NCI-H2227 treated with DMSO at 0.1 percent for 48 hours (cell line): ENCODE measurements at places on chromosomes 2 and 18.

GRCh38 chr2:174439950-174440349 is 44.4 kb downstream of the SCRN3 start:
- DNase-seq = no peak

- DNase-seq = no peak
Observed at GRCh38 chr2:146119586-146119985, 1599.7 kb upstream of the ZEB2 start.

DNA sequence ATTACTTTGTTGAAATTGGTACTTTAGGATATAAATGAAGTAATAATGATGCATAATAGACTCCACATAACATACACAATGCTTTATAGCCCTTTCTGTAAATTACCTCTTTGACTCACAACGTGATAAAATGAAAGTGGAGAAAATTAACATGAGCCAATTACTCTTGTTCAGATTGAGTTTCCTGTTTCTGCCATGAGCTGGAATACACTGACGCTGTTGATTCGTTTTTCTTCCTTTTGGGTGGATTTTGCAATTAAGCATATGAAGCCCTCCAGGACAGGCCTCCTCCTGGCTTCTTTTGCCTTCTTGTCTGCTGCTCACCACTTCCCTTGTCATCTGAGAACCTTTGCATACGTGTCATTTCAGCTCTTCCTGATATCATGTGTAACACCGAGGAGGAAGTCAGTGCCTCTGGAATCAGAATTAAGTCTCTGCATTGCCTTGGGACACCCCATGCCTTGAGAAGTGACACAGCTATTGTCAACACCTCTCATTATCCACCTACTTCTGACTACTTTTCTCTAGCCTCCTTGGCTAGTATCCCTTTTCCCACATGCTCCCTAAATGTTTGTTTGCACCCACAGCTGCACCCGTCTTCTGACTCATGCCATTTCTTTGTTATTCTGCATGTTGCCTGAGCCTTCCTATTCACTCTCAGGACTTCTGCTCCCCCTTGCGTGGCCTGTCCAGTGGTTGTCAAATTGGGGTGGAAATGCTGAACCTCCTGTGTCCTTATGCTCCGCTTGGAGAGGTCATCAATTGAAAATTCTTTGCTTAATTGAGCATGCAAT is 134.1 kb downstream of the FMNL2 start:
- DNase-seq = no peak

- no peak for DNase-seq
Observed at GRCh38 chr18:79529296-79529695, 133.6 kb downstream of the NFATC1 start.

- DNase-seq = no peak
Observed at GRCh38 chr2:175957845-175958244, 44.2 kb downstream of the LNPK start.

GRCh38 chr18:37501136-37501535 is 64.5 kb downstream of the CELF4 start:
- no peak for DNase-seq

DNA sequence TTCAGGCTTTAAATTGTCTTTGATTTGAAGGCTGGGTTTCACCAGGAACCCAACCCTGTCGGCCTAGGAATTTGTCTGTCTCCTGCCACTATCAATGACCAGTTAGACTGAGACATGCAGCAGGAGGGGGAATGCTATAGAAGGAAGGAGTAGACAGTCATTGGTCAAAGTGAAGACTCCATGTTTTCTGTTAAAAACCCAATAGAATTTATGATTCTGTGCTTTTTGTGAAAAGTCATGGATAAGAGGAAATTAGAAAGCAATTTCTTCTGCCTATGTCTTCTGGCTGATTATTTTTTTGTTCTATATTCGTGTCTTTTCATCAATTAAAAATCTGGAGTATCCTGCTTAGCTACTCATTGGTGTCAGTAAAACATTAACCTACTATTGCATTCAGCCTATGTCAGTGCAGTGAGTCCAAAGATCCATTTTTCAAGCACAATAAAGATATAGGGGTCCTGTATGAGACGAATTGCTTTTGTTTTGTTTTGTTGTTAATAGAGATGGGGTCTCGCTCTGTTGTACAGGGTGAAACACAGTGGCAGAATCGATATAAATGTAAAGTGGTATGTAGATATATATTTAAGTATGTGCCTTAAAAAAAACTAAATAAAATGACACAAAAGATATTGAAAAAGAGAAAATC is 7.9 kb upstream of the KYNU start:
- no peak for DNase-seq

GRCh38 chr2:204237416-204237815 is 300.9 kb downstream of the ICOS start:
- no peak for DNase-seq

- DNase-seq = no peak
Observed at GRCh38 chr2:42238644-42239288, 69.6 kb downstream of the EML4 start.

- DNase-seq = no peak
Observed at GRCh38 chr2:10192392-10193015, 70.0 kb downstream of the RRM2 start.

- peak; percentile 54 for DNase-seq
Observed at GRCh38 chr2:164917296-164917903, 37.9 kb downstream of the SLC38A11 start.

DNA sequence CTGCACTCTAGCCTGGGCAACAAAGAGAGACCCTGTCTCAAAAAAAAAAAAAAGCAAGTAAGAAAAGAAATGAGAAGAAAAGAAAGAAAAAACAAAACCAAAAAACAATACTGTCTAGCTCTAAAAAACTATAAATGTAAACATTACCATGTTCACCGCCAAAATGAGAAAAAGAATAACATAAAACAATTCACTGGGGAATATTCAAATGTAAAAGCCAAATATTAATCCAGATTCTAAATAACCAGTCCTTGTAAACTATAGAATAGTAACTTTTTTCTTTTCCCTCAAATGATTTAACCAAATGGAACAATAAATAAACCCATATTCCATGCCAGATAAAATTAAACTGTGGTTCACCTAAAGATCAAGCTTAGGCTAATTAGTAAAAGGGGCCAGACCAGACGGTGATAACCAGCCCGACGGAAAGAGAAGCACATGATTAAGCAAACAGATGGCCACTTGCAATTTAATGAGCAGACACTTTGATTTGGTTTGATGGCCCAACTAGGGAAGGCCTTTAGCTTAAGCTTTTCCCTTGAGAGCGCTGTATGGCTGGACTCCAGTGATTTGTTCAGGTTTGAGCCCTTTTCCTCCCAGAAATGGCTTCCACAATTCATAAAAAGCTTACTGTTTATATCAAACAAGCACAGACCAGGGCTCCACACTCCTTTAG is 39.4 kb upstream of the ZNF397 start:
- DNase-seq = no peak

DNA sequence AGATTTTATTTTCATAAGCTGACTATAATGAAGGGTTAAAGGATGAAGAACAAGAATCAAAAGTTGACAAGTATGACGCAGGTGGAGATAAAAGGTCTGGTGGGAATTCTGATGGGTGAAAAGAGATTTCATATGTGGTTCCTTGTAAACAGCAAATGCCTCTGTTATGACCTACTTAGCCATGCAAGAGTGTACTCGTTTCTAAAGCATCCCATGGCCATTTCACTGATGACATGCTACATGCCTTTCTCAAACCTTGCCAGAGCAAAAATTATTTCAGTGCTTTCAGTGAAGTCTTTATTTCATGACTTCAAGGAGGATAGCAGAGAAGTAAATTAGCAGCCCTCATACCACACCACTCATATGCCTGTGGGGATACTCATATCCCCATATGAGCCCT is 71.7 kb downstream of the FEZ2 start:
- DNase-seq = no peak

DNA sequence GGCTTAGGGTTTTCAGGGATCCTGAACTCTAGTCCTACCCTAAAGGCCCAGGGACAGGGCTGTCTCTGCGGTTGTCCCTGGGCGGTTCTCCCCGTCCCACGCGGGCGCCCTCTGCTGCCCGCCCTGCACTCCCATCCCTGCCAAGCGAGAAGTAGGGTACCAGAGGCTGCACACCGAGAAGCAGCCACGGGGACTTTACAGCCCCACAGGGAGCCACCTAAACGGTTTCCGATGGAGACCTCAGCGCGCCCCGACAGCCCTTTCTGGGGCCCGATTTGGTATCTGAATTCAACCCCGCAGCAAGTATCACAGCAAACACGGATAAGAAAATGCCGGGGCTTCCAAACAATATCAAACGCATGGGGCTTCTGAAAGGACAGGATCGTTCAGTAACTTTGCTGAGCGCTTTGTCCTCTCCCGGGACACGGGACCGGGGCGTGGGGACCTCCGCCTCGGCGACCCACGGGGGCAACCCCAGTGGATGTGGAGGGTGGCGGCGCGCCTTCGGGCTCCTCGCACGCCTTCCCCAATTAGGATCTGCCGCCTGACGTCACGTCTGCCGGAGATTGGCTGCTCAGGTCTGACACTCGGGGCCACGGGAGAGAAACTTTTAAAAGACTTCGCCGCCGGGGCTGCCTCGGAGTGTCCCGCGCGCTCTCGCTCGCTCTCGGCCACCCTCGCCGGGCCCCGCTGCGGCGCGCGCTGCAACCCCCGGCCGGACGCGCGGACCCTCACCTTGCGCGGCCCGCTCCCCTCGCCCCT is at the start of gene LTBP1:
Gene LTBP1 (plus strand): TSS at position 640 of the 762 bp plus-strand sequence. CDS start 372 bp downstream, outside the sequence.
- peak; percentile 70 for DNase-seq

GRCh38 chr2:38615237-38615636 is 12.5 kb upstream of the HNRNPLL start:
- DNase-seq = no peak

DNA sequence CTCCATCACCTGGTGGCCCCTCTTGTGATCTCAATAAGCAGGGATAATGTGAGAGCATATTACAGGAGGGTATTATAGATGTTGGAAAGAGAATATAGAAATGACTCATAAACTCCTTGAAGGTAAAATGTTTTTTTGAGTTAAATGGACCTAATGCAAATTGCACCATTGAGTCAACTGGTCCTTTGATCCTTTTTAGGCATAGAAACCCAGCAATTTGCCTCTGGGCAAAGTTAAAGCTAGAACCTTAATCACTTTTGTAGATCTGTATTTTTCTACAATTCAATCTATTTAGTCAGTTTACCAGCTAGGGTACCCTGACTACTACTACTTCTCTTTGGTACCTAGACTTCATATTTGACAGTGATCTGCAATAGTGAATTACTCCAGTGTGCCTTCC is 71.8 kb upstream of the RNF152 start:
- no peak for DNase-seq

DNA sequence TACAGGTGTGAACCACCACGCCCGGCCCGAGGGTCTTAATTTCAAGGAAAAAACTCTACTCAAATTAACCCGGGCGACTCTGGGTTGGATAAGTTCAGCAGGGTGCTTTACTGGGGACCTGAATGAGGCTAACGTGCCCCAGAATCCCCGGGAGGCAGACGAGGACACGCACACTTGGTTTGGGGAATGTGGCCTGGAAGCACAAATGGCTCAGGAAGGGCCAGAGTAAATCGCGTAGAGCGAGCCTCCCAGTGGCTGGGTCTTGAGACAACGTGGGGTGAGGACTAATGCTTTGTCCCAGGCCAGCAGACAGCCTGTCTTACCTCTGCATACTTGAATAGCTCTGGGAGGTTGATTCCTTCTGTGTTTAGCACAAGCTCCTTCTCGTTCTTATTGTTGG is 75.8 kb downstream of the POLR1A start:
- DNase-seq = no peak

- DNase-seq = no peak
Observed at GRCh38 chr18:79947054-79947755, 4.2 kb downstream of the SLC66A2 start.

DNA sequence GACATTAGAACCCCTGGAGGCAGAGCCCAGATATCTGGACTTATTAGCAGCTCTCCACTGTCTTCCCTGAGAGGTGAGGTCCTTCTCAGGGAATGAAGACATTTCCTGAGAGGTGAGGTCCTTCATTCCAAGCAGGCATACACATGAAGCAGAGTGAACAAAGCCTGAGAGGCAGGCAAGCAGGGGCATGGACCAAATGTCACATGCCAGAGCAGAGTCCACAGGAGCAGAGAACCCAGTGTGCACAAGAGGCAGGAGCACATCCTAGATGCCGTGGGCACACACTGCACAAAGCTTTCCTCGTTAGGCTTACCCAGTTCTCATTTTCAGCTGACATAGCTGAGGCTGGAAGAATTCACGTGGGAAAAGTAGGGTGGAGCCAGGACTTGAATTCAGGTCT is 759.9 kb upstream of the HS6ST1 start:
- DNase-seq = no peak

GRCh38 chr2:150230004-150230403 is 257.5 kb downstream of the RND3 start:
- DNase-seq = no peak

GRCh38 chr18:42792731-42793130 is 322.8 kb downstream of the RIT2 start:
- DNase-seq = no peak

DNA sequence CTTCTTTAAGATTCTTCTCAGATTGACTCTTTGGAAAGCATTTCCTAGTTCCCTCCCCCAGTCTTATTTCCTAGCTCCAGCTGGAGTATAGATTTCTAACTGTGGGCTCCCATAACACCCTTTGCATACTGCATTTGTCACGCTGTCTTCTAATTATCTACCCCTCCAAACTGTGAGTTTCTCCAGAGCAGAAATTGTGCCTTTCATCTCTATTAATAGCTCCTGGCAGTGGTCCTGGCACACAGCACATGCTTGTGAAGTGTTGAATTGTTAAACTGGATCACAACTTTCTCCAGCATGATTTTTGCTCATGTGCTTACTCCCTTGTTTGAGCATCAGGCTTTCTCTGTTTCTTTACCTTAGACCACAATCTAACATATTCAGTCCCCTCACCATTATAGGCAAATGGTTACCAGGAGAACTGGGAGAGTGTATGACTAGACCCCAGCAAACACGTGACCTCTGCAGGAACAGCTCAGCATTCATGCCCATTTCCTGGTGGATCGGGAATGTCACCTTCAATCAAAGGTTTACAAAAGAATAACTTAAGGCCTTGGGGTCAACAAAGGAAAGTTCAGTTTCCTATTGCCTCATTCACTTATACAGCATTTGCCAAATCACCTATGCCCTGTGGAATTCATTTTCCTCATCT is 175.7 kb upstream of the TANK start:
- no peak for DNase-seq

DNA sequence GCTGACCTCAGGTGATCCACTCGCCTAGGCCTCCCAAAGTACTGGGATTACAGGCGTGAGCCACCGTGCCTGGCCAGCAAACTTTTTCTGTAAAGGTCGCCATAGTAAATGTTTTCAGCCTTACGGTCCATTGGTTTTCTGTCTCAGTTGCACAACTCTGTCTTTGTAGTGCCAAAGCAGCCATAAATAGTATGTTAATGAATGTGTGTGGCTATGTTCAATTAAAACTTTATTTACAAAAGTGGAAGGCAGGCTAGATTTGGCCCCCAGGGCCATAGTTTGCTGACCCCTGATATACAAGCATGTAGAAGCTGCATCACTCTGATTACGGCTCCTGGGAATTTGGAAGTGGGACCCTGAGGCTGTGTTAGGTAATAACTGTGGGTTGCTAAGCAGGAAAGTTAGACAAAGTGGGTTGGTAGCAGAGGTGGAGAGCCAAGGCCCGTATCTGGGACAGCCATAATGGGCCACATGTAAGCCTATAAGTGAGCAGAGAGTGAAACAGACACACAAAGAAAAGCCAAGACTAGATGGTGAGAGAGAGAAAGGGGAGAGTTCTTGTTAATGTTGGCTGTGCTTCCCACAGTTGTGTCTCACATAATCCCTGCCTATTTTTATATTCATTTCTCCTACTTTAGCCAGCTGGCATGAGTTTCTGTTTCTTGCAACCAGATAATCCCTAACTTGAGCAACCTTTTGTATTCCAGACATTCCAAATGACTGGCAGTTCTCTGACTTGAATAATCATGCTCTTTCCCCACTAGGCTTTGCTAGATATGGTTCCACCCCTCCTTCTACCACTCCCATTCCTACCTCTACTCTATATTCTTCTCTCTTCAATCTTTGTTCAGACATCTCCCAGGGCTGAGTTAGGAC is 223.3 kb upstream of the STON1 start:
- DNase-seq = no peak
